ENCODE measurements at places on chromosomes 4 and X.

- no peak for DNase-seq
Measured at GRCh38 chr4:110064934-110065333, 133.5 kb downstream of the ELOVL6 start.

DNA sequence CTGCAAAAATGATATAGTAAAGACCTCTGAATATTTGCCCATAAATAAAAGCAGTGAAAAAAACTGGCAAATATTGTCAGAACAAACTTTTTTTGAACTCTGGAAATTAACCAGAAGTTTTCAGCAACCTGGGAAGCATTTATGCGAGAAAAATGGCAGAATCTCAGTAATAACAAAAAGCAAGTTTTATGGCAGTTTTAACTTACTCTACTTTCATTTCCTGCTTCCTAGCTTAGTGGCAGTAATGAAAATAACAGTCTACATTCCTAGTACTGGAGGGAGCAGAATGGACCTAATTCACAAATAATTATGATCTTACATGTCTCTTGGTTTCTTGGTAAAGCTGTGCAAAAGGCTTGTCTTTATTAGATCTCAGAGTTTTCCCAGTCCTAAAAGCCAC is 460.1 kb downstream of the NAF1 start:
- no peak for DNase-seq

DNA sequence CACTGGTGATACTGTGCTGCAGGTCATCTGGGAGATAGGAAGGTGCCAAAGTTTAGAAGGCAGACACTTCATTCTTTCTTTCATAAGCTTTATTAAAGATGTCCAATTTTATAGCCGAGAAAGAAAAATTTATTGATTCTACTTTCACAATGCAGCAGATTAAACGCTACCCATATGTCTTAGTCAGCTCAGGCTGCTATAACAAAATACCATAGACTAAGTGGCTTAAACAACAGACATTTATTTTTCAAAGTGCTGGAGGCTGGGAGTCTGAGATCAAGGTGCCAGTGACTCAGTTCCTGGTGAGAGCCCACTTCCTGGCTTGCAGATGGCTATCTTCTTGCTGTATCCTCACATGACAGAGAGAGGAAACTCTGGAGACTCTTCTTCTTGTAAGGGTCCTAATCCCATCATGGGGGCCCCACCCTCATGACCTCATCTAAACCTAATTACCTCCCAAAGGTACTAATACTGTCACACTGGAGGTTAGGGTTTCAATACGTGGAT is 33.4 kb upstream of the KLHL34 start:
- no peak for DNase-seq

GRCh38 chr4:41602113-41602512 is 64.2 kb downstream of the LIMCH1 start:
- no peak for DNase-seq

DNA sequence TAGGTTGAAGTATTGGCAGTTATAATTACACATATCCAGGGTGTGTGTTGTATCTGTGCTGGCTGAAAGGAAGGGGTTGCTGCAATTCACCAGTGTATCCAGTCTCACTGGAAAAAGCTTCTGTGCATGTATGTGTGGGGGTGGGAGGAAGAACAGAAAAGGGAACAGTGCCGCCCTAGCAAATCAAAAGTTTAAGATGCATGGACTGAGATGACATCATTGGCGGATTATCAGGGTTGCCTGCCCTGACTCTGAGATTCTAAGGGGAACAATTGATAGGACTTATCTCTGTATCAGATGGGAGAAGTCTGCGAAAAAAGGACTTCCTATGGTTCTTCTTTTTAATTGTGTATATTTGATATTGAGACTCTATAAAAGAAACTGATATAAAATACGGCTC is 3.5 kb downstream of the SLC25A43 start:
- DNase-seq = no peak

- DNase-seq = no peak
Measured at GRCh38 chr4:53477038-53477565, 99.7 kb downstream of the FIP1L1 start.

DNA sequence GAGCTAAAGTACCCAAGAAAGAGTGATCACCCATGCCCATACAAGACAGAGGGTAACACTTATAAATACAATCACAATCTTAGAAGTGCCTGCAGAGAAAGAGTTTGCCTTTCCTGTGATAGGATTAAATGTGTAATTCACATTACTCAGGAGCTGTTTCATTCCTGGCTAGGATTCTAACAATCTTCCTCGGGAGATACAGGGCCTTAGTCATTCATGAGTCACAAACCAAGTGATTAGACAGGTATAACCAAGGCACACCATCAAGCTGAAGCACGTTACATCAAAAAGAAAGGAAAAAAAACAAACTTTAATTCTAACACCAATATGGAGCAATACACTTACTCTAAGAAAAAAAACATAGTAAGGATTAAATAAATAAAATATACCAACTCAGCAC is 14.9 kb downstream of the ABCG2 start:
- DNase-seq = no peak

- no peak for DNase-seq
Measured at GRCh38 chr4:118911238-118911703, 22.6 kb downstream of the SYNPO2 start.

- no peak for DNase-seq
Measured at GRCh38 chr4:37689353-37690095, 3.3 kb upstream of the RELL1 start.

GRCh38 chr4:27121830-27122229 is 261.2 kb downstream of the STIM2 start:
- no peak for DNase-seq

DNA sequence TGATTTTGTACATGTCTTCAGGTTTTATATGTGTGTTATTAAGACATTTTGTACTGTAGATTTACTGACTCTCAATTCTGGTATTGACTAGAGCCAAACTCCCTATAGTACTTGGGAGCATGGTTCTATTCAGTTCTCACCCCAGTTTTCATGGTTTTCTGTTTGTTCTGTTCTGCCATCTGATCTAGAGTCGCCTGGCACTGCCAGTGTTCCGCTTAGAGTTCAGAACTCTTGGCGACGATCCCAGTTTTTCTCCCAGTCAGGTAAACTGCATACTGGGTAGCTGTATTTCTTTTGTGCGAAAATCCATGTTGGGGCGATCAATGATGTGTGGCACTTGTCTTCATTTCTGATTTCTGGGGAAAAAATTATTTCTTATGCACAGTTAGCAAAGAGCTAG is 78.0 kb downstream of the PHOX2B start:
- DNase-seq = no peak

- no peak for DNase-seq
Measured at GRCh38 chrX:17470136-17470535, 95.1 kb downstream of the NHS start.

- DNase-seq = no peak
Measured at GRCh38 chr4:121484633-121485032, 103.8 kb upstream of the QRFPR start.

DNA sequence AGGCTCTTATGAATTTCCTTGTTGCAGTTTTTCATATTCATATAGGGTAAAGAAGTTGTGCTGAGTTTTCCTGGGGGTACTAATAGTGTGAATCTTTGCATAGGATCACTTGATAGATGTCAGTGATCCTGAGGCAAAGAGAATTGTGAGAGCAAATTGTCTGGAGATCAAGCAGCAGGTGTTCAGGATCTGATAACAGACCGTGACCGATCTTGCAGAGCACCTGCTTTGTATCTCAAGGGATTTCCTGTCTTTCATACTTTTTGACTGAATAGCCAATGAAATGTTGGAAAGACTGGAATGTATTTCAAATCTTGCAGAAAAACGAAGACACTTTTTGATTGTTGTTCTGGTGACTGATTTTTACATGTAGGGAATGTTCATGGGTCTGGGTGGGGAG is 914.5 kb downstream of the STIM2 start:
- no peak for DNase-seq

GRCh38 chrX:114390251-114390796 is 193.6 kb upstream of the HTR2C start:
- DNase-seq = no peak

- no peak for DNase-seq
Measured at GRCh38 chrX:132146456-132146855, 18.6 kb upstream of the FRMD7 start.

- no peak for DNase-seq
Measured at GRCh38 chr4:146637621-146638332, 916 bp upstream of the POU4F2 start.

DNA sequence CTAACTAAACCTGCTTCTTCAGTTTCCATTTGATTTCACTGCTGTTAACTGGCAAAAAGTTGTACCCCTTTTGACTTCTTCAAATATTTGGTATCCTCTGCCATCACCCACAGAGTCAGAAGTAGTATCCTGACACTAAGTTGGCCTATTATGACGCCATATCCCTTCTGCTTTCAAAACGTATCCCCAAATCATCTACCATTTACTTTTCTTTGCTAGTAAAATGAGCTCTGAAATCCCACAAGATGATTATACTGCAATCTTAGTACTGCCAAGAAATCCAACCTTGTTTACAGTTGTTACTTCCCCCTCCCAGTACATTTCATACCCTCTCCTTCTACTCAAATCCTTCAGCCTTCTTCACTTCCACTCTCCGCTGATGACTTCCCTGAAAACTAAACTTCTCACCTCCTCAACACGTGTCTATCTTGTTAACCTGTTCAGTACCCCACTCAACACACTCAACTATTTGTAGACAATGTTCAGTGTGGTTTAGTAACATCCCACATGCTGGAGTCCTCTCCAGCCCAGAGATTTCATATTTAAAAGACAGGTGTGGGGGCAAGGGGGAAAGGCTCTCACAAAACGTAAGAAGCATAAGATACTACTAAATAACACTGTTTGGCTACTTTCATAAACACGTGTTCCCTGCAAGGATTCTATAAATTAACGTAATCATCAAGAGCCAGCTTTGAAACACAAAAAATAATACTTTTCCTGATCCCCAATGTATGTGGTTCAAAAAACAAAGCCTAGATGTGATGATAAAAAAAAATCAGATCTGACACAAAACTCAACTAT is 1.3 kb downstream of the NAF1 start:
- no peak for DNase-seq

DNA sequence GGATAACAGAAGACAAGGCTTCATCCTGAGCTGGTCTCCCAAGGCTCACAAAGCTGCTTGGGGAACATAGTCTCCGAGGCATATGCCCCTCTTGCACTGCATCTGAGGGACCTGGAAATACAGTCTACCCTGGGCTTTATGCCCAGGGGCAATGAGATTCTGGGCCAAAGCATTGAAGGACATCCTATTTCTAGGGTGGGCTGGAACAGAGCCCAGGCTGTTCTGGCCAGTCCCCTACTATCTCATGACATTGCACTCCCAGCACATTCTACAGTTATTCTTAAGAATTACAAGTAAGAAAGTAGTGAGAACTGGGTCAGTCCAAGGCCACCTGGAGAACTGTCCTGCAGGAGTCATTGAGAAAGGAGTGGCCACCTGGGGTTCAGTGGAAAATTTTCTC is 107.6 kb downstream of the USP46 start:
- DNase-seq = no peak

- peak; percentile 43 for DNase-seq
Measured at GRCh38 chr4:1347410-1347864, 429 bp downstream of the UVSSA start.

DNA sequence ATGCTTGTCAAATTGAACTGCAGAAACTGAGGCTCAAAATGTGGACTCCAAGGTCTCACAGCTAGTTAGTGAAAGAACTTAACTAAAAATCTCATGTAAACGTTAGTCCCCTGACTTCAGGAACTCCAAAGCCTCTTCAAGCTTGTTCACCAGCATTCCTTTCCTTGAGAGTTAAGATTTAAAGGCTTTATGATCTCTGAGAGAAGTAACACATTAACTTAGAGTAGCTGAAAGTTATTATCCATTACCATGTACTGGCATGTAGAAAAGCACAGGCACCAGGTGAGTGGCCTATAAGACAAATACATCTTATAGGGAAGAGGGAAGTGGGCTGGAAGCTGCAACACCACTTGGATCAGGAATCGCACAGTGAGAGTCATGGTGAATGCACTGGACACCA is 15.3 kb downstream of the PARM1 start:
- DNase-seq = no peak

GRCh38 chr4:98749206-98749605 is 90.8 kb upstream of the TSPAN5 start:
- DNase-seq = no peak

- DNase-seq = no peak
Measured at GRCh38 chr4:181959121-181959520, 284.1 kb upstream of the TENM3 start.

GRCh38 chr4:85557016-85557901 is 82.3 kb downstream of the ARHGAP24 start:
- DNase-seq = no peak

DNA sequence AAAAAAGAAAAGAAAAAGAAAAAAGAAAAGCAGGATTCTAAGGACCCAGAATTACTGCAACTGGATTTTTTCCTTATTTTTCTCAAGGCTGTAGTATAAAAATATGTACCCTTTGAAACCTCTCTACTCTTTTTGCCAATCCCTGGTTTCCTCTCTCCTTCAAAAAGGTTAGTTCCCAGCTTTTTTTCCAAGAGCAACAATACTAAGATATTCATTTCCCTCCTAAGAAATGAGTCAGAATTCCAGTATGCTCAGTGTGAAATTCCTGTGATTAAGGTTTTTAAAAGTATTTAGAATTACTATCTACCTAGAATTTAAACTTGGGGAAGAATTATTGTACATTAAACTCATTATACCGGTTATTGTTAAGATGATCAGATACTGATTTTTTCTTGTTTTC is 22.0 kb downstream of the SMIM14 start:
- DNase-seq = no peak

GRCh38 chr4:62439051-62439450 is 1238.9 kb downstream of the ADGRL3 start:
- DNase-seq = no peak

DNA sequence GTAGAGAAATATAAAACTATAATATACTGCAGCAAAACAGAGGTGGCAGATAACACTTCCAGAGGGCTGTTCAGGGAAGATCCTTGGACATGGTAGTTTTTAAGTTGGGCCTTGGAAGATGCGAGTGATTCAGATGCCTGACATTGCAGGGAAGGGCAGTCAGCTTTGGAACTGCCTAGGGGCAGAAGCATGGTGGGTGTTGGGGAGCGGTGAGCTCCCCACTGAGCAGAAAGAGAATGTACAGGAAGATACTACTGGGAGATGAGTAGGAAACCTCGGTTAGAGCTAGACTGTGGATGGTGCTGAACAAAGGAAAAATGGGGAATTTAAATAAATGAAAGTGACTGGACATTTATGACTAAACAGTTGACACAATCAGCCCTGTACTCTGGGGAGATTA is 24.9 kb upstream of the SEC24B start:
- DNase-seq = no peak

GRCh38 chrX:136856551-136856950 is 24.0 kb downstream of the RBMX start:
- no peak for DNase-seq

- DNase-seq = no peak
Measured at GRCh38 chrX:8341814-8342590, 122.6 kb upstream of the VCX3B start.

DNA sequence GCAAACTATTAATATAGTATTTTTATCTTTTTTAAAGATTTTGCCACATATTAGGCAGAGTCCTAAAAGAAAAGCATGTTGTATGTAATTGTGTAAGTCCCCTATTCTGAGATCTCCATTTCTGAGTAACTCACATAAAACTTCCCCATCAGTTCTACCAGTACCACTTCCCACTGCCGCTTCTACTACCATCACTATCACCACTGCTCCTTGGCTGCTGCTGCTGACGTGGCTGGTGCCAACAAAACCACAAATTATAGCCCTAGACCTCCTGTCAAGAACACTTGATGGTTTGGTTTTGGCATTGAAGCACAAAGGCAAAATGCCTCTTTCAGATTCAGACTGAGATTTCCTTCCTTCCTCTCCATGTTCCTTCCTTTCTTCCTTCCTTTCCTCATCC is 106.4 kb downstream of the MMRN1 start:
- DNase-seq = no peak

All from anterior cingulate cortex (tissue), 58 donors.